ENCODE measurements at places on chromosomes 6 and 20.

GRCh38 chr20:6657904-6658303, 109.6 kb upstream of the BMP2 start:
- no peak for DNase-seq

GRCh38 chr20:47021850-47022249, 127.2 kb downstream of the EYA2 start:
- no peak for DNase-seq

DNA sequence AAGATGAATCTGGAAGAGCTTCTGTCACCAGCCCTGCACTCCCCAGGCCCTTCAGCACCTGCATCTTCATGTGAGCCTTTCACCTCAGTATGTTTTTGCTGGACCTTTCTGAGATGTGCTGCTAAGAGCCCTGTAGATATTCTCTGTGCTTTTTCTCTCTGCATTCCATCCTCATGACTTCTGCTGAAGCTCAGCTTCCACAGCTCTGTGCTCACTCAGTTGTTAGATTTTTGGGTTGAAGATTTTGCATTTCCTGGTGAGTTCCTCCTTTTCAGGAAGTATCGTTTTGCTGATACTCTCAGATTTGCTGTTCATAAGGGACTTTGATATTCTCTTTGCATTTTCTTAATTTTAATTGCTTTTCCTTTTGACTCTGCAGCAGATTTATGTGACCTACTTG, 18.3 kb downstream of the KIAA1586 start:
- peak; percentile 28 for DNase-seq

DNA sequence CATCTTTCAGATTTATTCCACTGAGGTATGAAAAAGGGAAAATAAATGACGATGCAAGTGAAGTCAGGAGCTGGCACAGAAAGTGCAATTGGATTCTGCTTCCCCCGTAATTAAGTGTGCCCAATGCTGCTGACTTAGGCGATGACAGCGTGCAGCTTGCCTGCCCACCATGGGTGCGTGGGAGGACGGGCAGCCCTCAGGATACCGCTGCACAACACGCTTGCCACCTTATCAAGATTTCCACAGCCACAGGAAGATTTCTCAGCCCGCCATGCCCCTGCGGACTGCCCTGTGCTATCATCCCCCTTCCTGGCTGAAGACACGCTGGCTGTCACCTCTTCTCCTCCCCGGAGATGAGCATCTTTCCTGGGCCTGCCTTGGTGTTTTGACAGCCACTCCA, 103.3 kb upstream of the BACH2 start:
- DNase-seq = no peak

DNA sequence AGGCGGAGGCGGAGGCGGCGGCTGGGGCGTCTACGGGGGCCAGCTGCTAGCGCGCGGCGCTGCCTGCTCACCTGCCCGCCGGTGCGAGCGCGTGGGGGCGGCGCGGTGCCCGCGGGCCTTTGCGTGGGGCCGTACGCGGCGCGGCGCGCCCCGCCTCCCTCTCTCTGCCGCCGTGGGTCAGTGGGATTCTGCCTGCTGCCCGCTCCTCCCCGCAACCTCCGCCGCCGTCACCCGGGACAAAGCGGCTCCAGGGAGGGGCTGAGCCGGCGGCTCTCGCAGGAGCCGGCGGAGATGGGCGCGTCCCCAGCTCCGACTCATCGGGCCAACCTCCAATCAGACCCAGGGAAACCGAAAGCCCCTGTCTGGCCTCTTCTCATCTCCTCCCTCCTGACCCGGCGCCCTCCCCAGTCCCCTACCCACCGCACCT, at the start of gene RCAN2:
Gene RCAN2 (minus strand): TSS at position 249 of the 427 bp plus-strand sequence.
- no peak for DNase-seq

GRCh38 chr20:33291830-33292355, 8.9 kb downstream of the BPIFB1 start:
- no peak for DNase-seq

DNA sequence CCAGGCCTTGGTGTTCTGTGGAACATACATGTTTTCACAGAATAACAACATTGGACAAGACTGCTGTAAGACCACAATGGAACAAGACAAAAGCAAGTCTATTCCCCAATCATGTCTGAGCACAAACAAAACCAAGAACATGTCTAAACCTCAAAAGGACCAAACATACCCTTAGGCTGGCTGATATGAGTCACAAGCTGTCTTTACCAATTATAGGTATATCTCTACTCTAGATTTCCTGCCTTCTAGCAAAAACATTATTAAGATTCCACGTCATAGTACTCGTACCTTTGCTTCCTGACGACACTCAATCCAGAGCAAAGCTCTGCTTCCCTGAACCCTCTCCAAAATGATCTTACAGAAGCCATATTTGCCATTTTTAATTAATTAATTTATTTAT, 15.4 kb upstream of the L3MBTL1 start:
- peak; percentile 35 for DNase-seq

DNA sequence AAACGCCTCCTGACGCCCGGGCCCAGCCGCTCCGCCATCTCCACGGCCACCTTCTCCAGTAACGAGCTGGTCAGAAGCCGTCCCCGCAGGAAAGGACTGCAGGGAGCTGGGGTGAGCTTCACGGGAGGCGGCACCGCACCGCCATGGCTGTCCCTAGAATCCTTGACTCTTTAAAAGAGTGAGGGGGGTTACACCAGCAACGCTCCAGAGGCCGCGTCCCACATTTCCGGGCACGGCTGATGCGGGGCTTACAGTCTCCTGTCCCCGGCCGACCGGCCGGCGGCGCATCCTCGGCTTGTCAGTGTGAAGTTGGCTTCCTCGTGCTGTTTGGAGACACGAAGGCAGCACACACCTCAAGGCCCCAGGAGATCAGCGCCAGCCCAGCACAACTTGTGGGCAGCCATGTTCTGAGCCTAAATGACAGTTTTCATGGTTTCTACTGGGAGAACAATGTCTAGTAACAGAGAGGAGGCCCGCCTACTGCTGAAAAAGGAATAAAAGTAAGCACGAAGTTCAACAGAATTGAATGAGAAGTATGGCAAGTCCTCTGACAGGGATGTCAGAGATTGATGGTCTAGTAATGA, 30.4 kb downstream of the SLC2A4RG start:
- DNase-seq = no peak

All from HFFc6 (cell line).